ENCODE measurements at places on chromosomes 11 and 22. TPM values are rescaled to one million over a fixed set of nuclear protein-coding genes. Genes with fewer than 3 reads are reported as not detected.

DNA sequence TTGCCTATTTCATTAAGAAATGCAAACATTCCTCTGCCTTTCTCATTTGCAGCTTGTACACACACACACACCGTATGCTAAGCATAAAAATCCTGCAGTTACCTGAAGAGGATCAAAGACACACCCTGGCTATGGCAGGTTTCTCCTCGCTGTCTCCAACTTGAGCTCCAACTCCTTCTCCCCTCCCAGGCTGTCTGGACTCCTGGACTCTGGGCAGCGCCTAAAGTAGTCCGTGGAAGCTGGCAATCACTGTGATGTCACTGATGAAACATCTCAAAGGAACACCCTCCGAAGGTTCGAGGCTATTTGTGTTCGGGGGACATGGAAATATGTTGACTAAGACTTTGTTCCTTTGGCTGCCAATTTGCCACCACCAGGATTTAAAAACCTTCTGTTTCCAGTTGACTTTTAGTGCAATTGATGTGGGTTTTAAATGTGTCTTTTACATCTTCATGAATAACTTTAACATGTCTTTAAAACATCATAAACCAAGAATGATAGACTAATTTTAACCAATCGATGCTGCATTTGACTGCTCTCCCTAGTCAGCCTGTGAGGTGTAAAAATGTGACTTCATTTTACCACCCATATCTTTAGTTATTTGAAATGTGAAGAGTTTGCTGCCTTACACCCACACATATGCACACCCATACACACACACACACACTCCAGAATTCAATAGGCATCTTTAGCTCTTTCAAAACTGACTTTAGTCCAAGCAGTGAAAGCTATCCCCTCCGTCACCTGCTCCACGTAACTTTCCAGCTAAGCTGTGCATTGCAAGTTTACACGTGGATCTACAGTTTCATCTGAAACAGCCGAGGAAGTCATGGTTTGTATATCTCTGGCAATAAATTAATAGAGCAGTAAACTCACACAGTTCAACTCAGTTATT, at the start of gene SLN:
TSS of gene SLN (minus strand) at position 196 of the 895 bp plus-strand sequence.
- no peak for DNase-seq
- H3K4me3 ChIP-seq = no peak within 1 kb of the TSS
- H3K27me3 ChIP-seq = no peaks in the 10 kb centered on the region
- H3K4me1 ChIP-seq = no peaks in the 10 kb centered on the region

GRCh38 chr11:35165423-35166368, 26.7 kb downstream of the CD44 start:
- no peaks in the 10 kb centered on the region for H3K36me3 ChIP-seq
- H3K27ac ChIP-seq = no peak overlapping the region
- DNase-seq = no peak

- no peaks in the 10 kb centered on the region for H3K27me3 ChIP-seq
- no peaks in the 10 kb centered on the region for H3K36me3 ChIP-seq
- DNase-seq = no peak
- H3K4me1 ChIP-seq = no peaks in the 10 kb centered on the region
- H3K27ac ChIP-seq = no peak overlapping the region
Measured at GRCh38 chr11:103222806-103223205, 113.6 kb downstream of the DYNC2H1 start.

DNA sequence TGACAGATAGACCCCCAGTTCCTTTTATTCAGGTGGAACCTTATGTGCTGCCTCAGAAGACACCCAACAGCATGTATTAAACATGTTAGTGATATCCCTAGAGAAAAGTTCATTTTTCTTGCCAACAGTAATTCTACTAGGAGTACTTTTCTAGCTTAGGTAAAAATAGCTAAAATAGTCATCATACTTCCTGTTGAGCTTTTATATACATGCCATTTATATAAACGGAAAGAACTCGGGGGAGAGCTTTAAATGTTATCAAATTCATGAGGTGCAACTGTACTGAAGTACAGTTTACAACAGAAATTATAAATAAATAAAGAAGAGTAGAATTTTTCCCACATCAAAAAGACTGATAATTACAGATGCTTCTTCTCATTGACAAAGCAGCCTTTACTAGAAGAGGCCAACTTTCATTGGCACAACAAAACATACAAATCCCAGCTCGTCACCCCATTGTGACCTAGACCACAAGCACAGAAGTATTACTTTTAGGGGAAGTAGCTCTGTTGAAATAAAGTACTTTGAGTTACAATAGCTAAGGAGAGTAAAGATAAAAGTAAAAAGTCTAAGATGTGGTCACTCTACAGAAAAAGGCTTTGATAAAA, 59.1 kb upstream of the POU2AF2 start:
- no peaks in the 10 kb centered on the region for H3K36me3 ChIP-seq
- DNase-seq = no peak
- no peaks in the 10 kb centered on the region for H3K27me3 ChIP-seq
- H3K4me3 ChIP-seq = no peak overlapping the region

The MMP7 gene
- not detected for total RNA-seq

The CDC42BPG gene
- 1.4 TPM for total RNA-seq

The BLID gene
- not detected for total RNA-seq

DNA sequence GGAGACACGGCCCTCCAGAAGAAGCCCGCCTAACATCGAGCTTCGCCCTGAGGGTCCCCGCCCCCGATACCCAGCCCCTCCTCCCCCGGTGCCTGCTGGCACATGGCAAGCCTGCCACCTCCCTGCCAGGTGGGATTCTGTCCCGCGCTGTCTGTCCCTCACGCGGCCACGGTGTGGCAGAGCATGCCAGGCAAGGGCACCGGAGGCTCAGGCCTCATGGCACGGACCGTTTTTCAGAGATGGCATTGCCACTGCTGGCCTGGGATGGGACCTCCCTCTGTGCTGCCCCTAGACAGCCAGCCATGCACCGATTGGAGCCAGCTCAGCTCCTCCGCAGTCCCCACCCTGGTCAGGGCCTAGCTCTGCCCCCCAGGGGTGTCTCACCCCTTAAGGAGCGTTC, 19.4 kb downstream of the MRPL23 start:
- H3K36me3 ChIP-seq = no peaks in the 10 kb centered on the region
- H3K4me1 ChIP-seq = no peaks in the 10 kb centered on the region
- DNase-seq = no peak
- no peaks in the 10 kb centered on the region for H3K27me3 ChIP-seq
- H3K4me3 ChIP-seq = no peak overlapping the region

The PRR5L gene
- total RNA-seq = not detected

- H3K36me3 ChIP-seq = peaks cover 51% of the 10 kb centered on the region
- H3K4me1 ChIP-seq = no peaks in the 10 kb centered on the region
- no peaks in the 10 kb centered on the region for H3K27me3 ChIP-seq
- H3K27ac ChIP-seq = no peak overlapping the region
Measured at GRCh38 chr22:20572132-20572802, 64.9 kb downstream of the MED15 start.

- no peaks in the 10 kb centered on the region for H3K36me3 ChIP-seq
- H3K4me1 ChIP-seq = no peaks in the 10 kb centered on the region
- DNase-seq = no peak
- H3K4me3 ChIP-seq = no peak overlapping the region
Measured at GRCh38 chr22:39625569-39626537, 55.3 kb downstream of the CACNA1I start.

DNA sequence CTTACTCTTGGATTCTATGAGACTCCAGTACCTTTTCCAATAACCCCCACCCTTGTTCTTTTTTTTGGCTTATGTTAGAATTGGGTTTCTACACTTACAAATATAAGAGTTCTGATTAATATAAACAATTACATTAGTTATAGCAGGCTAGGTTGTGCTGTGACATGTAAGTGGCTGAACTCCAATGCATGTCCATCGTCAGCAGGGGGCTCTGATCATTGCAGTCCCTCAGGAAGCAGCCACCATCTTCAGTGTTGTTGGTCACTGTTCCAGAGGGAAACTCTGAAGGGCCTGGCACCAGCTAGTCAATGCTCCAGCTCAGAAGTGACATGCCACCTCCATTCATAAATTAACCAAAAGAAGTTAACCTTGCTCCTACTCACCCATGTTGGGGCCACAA, 5.6 kb downstream of the LIPT2 start:
- H3K27ac ChIP-seq = no peak overlapping the region
- H3K4me3 ChIP-seq = no peak overlapping the region
- peak; percentile 54 for DNase-seq
- H3K4me1 ChIP-seq = peaks cover 22% of the 10 kb centered on the region
- no peaks in the 10 kb centered on the region for H3K36me3 ChIP-seq
- H3K27me3 ChIP-seq = no peaks in the 10 kb centered on the region

GRCh38 chr11:1343391-1344055, 34.1 kb upstream of the TOLLIP start:
- H3K27ac ChIP-seq = no peak overlapping the region
- peaks cover 34% of the 10 kb centered on the region for H3K27me3 ChIP-seq
- H3K4me3 ChIP-seq = no peak overlapping the region
- H3K4me1 ChIP-seq = no peaks in the 10 kb centered on the region

DNA sequence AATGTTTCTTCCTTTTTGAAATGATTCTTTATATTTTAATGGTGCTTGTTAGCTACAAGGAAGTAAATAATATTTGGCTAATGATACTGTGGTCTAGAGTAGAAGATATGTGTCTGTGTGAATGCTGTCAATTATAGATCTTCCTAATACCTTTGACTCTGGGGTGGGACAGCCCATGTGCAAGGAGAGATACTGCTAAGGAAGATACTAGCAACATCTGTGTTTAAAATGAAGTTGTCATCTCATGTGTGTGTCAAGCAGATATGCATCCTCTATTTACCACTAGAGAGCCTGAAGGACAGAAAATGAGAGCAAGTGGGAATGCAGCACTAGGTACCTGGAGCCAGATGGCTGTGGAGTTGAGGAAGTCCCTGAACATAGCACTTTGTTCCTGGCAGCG, 34.1 kb downstream of the PPME1 start:
- H3K4me1 ChIP-seq = no peaks in the 10 kb centered on the region
- no peak for DNase-seq
- no peaks in the 10 kb centered on the region for H3K27me3 ChIP-seq
- H3K27ac ChIP-seq = no peak overlapping the region
- H3K4me3 ChIP-seq = no peak overlapping the region
- H3K36me3 ChIP-seq = peaks cover 9% of the 10 kb centered on the region

- no peak for DNase-seq
- no peaks in the 10 kb centered on the region for H3K36me3 ChIP-seq
- no peak overlapping the region for H3K27ac ChIP-seq
- H3K4me3 ChIP-seq = no peak overlapping the region
Measured at GRCh38 chr22:17436382-17436980, 67.2 kb downstream of the CECR2 start.

The TUBA8 gene
- total RNA-seq = 0.35 TPM

- no peak overlapping the region for H3K27ac ChIP-seq
- DNase-seq = no peak
- H3K4me1 ChIP-seq = no peaks in the 10 kb centered on the region
- H3K27me3 ChIP-seq = no peaks in the 10 kb centered on the region
Measured at GRCh38 chr11:82747471-82747870, 13.8 kb upstream of the FAM181B start.
